ENCODE measurements at places on chromosomes 11 and 22. TPM values are rescaled to one million over a fixed set of nuclear protein-coding genes. Genes with fewer than 3 reads are reported as not detected.

DNA sequence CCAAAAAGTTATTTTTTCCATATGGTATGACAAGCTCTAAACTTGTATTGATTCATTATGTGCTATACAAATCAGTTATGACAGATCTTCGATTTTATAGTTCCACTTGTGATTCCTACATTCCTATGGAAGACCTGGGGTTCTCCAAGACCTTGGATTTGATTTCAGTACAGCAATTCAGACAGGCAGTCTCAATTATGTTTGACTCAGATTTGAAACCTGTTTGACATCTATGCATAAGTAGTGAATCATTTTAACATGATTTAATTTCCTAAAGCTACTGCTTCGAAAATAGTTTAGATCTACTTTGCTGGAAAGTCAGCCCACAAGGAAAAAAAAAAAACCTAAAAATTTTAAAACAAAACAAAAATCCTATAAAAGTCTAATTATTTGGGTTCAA lies 820.4 kb downstream of the LUZP2 start:
- no peak for DNase-seq

DNA sequence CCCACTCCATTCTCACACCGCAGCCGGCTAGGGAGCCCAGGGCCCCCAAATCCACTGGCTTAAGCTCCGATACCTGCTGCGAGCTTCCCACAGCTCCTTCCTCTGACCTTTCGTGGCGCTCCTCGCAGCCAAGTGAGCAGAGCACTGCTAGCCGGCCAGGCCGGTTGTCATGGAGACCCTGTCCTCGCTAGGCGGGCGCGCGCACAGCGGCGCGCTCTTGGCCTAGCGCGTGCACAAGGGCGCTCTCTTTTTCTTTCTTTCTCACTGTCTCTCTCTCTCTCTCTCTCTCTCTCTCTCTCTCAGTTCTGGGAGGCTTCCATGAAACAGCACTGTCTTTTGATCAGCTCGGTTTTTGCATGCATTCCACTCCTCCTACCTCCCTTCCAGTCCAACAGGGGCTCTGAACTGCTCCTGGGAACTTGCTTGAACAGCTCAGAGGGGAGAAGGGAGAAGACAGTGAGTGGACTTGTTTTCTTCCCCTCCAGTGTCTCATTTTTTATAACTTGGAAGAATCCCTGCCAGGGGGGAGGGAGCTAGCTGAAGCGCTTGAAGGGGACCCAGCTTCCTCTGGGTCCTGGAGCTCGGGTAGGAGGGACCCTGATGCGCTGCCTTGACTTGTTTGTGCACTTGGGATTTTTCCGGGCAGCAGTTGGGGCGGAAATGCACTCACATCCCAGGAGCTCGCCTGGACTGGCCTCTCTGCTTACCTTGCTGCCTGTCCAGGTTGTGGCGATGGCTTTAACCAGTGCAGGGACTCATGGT lies 100.3 kb upstream of the AKIP1 start:
- peak; percentile 47 for DNase-seq

DNA sequence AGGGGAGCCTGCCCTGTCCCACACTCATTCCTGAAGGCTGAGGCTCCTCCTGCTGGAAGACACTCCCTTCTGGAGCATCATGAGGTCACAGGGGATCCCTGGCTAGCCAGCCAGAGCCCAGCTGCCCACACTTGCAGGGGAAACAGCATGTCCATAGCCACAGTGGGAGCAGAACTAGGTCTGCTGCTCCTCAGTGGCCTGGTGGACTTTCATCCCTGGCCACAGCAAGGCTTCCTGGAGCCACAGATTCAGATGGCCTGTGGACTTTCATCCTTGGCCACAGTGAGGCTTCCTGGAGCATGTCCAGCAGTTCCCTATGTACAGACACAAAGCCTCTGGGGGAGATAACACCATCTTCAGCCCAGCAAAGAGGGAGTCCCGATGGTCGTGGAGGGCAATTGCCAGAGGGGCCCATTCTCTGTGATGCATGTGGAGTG lies 5.9 kb upstream of the APOL6 start:
- peak; percentile 59 for DNase-seq

Gene CCDC15
- not detected for total RNA-seq

DNA sequence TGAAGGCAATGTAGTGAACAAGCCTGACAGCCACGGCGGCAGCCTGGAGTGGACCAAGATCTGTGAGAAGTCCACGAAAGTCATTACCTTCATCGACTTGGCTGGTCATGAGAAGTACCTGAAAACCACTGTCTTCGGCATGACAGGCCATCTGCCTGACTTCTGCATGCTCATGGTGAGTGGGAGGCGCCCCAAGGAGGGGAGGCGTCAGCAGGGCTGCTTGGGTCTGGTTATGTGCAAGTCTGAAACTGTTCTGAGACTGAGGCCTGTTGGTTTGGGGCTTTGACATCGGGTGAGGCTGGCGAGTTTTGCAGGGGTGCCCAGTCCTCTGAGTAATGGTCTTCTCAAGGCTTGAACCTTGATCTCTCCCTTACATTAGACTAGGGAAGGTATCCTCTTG lies 11.1 kb downstream of the GTPBP1 start:
- no peak for DNase-seq

GRCh38 chr11:130737866-130738431 lies 178.3 kb downstream of the SNX19 start:
- DNase-seq: no peak

DNA sequence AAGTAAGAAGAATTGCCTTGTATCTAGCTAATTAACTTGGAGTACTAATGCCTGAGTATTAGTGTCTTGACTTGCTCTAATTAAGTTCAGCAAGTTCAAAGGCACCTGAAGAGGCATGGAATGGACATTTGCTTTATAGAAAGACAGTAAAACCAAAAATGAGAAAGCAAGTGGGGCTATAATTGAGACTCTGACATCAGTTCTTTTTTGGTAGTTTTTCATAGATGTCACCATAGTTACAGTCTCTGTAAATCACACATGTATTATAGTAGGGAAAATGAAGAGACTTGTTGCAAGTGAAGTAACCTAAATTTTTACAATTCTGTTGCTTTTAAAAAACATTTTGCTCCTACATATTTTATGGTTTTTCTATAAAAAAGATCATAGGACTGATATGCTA lies 178.0 kb downstream of the HIPK3 start:
- no peak for DNase-seq

DNA sequence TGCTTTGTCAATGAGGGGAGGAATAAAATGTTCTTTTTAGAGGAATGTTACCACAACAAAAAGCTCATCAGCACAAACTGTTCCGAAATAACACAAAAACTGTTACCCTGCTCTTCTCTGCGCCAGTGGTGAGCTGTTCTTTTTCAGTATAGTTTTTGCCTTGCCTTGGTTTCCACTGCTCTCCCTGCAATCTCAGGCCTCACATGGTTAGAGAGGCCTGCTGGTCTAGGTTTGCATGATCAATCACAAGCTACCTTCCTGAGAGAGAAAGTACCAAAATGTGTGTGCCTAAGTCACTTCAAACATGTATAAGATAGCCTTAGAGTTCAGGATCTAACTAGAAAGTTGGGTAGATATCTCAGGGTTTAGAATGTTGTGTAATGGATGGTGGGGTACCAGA lies 114.6 kb downstream of the STIM1 start:
- DNase-seq: no peak

Gene SLC43A3
- 211 TPM for total RNA-seq

Gene NAALAD2
- total RNA-seq: not detected

DNA sequence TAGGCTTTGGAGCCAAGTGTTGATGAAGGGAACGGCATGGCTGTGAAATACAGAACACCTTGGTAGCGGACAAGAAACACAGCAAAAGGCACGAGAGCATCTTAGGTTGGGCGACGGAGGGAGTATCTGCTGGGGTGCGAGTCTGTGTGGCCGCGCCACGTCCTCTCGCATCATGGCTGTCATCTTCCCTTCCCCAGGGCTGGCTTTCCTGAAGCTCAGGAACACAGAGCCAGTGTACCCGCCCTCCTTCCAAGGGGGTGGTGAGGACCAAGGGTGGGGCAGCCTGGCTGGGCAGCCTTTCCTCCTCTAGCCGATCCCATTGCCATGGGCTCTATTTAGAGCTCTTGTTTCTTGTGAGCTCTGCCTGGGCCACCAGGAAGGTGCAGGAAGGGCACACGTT lies 154.4 kb downstream of the FEZ1 start:
- DNase-seq: no peak

DNA sequence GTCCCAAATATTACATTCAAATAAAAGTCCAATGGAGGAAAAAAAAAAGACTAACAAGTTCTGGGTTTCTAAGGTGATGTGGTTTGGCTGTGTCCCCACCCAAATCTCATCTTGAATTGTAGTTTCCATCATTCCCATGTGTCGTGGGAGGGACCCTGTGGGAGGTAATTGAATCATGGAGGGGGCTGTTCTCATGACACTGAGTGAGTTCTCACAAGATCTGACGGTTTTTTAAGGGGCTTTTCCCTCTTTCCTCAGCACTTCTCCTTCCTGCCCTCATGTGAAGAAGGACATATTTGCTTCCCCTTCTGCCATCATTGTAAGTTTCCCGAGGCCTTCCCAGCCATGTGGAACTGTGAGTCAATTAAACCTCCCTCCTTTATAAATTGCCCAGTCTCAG lies 7.9 kb upstream of the MS4A2 start:
- no peak for DNase-seq

GRCh38 chr22:21902296-21903087 lies 35.0 kb upstream of the MAPK1 start:
- no peak for DNase-seq

- no peak for DNase-seq
Measured at GRCh38 chr22:48926136-48926535, 901.5 kb downstream of the BRD1 start.

DNA sequence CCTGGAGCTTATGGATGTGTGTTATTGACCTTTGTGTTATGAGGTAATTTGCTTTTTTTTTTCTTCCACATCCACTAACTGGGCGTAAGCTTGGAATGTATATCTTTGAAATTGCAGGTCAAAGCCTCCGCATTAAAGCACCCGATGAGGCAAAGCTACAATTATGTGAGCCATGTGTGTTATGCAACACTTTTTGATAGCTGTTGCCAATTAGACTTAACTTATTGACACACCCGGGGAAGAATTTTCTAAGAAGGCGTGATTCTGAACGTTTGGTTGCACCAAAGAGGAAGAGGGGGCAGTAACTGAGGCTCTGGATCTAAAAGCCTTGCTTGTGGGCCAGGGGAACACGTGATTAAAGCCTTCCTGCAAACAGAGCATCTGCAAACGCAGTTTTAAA lies 610 bp upstream of the TEX12 start:
- no peak for DNase-seq

DNA sequence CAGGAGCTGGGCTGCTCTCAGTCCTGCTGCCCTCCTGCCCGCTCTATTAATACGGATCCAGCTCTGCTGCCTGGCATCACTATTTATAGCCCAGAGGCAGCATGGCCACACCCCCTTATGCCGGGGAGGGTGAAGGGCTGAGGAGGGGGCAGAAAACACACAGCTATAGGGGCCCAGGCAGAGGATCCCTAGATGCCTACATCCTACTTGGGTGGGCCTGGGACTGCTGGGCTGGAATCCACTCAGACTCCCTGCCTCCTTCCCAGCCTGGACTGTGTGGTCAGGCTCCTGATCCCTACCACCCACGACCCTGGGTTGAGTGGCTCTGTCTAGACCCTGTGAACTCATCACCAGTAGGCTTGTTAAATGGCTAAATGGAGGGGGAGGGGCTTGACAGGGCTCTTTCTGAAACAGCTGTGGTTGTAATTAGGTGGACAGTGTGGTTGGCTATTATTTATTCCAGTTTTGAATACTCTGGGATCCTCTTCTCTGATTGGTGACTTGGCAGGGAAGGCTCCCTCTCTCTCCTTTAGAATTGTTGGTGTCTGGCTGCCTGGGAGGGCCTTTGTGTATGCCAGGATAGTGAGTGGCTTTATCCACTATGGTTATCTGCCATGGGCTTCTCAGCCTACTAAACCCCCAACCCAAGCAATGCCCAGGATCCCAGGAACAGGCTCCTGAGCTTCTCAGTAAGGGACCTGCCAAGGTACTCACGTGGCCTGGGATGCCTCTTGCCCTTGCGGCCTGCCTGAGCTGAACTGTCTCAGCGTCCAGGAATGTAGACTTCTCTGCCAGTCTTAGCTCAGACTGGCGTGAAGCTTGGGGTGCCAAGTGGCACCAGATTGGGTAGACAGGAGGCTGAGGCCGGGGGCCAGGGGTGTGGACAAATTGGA lies 15.2 kb downstream of the PHLDB1 start:
- no peak for DNase-seq

DNA sequence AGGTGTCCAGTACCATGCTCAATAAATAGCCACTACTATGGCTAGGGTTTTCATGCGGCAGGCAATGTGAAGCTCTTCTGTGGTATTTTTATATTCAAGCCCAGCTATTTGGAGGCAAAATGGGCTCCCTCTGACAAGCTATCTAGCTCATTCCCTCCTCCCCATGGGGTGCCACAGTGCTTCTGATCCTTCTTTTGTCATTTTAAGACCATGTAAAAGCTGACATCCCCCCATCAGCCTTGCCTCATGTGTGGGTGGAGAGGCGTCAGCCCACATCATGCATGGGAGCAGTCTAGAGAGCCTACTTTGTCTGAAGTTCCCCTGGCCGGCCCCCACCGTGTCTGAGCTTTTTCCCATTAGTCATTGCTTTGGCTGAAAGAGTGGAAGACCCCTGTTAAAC lies 59.8 kb downstream of the NAV2 start:
- DNase-seq: no peak

Gene SSTR3
- total RNA-seq: not detected

DNA sequence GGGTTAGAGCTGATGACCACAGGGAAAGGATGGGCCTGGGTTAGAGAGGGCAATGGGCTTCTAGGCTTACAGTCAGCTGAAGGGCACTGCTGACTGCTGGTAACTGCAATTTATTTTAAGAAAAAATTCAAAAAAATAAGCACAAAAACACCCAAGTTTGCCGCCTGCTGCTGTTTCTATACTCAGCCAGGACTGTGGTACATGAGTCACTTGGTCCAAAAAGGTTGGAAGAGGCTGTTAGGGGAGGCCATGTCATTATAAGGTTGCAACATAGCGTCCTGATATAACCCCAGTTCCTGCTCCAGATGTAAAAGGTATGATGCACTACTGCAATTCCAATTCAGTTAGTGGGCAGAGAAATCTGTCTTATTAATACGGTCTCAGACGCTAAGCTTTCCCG lies 98.9 kb downstream of the ETS1 start:
- no peak for DNase-seq

Gene FOSL1
- 123 TPM for total RNA-seq

DNA sequence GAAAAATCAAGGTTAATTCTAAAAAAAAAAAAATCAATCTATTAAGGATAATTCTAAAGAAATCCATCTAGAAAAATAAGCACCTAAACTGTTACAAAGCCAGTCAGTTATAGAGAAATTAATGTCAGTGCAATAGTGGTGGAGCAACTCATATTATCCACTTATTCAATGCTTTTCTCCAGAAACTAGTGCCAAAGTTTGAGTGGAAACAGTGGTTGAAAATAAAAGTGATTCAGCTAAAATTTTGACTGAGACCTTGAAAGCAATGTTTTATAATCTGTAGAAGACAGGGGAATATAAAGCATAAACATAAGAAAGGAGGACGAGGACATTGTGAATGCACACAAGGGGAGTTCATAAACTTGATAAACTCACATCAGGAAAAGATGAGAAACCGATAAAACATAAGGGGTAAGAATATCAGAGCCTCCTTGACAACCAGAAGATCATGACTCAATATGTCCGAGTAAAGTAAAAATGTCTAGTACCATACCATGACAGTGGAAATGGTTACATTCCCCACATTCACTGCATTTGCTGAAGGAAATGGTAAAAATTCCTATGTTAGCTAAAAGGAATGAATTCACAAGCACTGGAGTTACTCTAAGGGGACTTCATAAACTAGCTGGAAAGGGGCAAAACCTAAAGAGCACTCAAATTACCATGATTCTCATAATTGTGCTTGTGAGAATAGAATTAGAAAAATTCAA lies 58.7 kb upstream of the SLC5A12 start:
- no peak for DNase-seq

- no peak for DNase-seq
Measured at GRCh38 chr11:4019891-4020290, 74.7 kb upstream of the RRM1 start.

Gene SMTNL1
- total RNA-seq: not detected

Data from ascending aorta (tissue), 2 donors.